ENCODE measurements at places on chromosomes 3 and 15. TPM values are rescaled to one million over a fixed set of nuclear protein-coding genes. Genes with fewer than 3 reads are reported as not detected.

UBA7 gene
- total RNA-seq: 436 TPM

MAGEL2 gene
- not detected for total RNA-seq

GRCh38 chr15:69755551-69756310 is 303.1 kb downstream of the RPLP1 start:
- peak overlapping the region; percentile 73 for H3K27ac ChIP-seq
- peak; percentile 84 for DNase-seq
- H3K27me3 ChIP-seq: no peaks in the 10 kb centered on the region
- no peak overlapping the region for H3K4me3 ChIP-seq
- peaks cover 69% of the 10 kb centered on the region for H3K4me1 ChIP-seq

GRCh38 chr15:66879531-66880368 is 177.7 kb downstream of the SMAD6 start:
- no peaks in the 10 kb centered on the region for H3K36me3 ChIP-seq
- no peak for DNase-seq
- no peak overlapping the region for H3K4me3 ChIP-seq
- no peak overlapping the region for H3K27ac ChIP-seq
- no peaks in the 10 kb centered on the region for H3K27me3 ChIP-seq

GRCh38 chr3:124119056-124119716 is 127.3 kb upstream of the ROPN1 start:
- no peaks in the 10 kb centered on the region for H3K27me3 ChIP-seq
- H3K4me1 ChIP-seq: no peaks in the 10 kb centered on the region
- no peak overlapping the region for H3K27ac ChIP-seq
- no peaks in the 10 kb centered on the region for H3K36me3 ChIP-seq

DNA sequence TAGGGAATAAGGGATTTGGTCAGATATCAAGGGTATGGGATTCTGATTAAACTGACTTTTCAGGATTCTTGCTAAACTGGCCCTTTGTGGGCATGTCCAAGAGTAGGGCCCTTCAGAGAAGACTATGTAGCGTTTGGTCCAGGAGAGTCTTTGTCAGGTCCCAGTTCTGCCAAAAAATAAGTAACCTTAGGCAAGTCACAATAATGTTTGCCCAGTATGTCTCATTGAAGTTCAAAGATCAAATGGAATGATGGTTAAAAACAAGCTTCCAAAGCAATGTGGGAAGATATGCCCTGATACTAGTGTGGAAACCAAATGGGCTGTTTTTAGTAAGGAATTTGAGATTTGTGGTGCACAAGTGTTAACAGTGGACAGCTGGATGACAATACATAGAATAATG is 454.4 kb downstream of the WDR72 start:
- no peaks in the 10 kb centered on the region for H3K4me1 ChIP-seq
- H3K27me3 ChIP-seq: no peaks in the 10 kb centered on the region
- no peaks in the 10 kb centered on the region for H3K36me3 ChIP-seq
- no peak overlapping the region for H3K4me3 ChIP-seq
- H3K27ac ChIP-seq: no peak overlapping the region

DNA sequence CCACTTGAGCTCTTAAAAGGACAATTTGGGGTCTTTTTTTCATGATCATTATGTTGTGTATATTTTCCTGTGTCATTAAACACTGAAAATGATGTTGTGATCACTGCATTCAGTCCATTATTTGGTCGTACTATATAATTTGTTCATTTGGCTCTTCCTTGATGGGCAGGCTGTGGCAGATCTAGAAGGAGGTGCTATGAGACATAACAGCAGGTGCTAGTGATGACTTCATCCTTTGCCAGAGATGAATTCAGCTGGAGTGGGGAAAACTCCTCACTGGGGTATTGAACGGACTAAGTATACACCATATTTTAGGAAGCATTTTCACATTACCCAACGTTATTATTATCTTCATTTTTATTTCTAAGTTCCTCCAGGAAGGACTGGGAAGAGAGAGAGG is 12.0 kb downstream of the CMTM7 start:
- H3K4me3 ChIP-seq: no peak overlapping the region
- H3K27me3 ChIP-seq: no peaks in the 10 kb centered on the region
- peaks cover 64% of the 10 kb centered on the region for H3K4me1 ChIP-seq
- no peak for DNase-seq

GRCh38 chr15:70039917-70040316 is 57.8 kb downstream of the TLE3 start:
- no peak overlapping the region for H3K27ac ChIP-seq
- no peaks in the 10 kb centered on the region for H3K27me3 ChIP-seq
- peaks cover 33% of the 10 kb centered on the region for H3K4me1 ChIP-seq
- H3K4me3 ChIP-seq: no peak overlapping the region

DNA sequence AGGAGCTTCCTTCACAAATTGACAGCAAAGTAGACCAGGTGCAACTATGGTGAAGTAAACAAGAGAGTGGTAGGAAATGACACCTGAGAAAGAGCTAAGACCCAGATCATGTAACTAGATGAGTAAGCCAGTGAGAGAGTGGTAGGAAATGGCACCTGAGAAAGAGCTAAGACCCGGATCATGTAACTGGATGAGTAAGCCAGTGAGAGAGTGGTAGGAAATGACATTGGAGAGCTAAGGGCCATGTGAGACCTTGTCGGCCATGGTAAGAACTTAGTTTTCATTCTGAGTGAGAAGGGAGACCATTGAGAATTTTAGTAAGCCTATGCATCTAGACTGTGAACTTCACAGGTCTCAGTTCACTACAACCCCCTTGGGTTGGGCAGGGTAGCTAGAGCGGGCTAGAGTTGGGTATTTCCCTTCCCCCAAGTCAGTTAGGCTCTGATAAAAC is 5.4 kb upstream of the SENP7 start:
- no peaks in the 10 kb centered on the region for H3K27me3 ChIP-seq
- peak; percentile 19 for DNase-seq
- H3K4me1 ChIP-seq: peaks cover 6% of the 10 kb centered on the region
- no peaks in the 10 kb centered on the region for H3K36me3 ChIP-seq
- no peak overlapping the region for H3K27ac ChIP-seq
- no peak overlapping the region for H3K4me3 ChIP-seq

DNA sequence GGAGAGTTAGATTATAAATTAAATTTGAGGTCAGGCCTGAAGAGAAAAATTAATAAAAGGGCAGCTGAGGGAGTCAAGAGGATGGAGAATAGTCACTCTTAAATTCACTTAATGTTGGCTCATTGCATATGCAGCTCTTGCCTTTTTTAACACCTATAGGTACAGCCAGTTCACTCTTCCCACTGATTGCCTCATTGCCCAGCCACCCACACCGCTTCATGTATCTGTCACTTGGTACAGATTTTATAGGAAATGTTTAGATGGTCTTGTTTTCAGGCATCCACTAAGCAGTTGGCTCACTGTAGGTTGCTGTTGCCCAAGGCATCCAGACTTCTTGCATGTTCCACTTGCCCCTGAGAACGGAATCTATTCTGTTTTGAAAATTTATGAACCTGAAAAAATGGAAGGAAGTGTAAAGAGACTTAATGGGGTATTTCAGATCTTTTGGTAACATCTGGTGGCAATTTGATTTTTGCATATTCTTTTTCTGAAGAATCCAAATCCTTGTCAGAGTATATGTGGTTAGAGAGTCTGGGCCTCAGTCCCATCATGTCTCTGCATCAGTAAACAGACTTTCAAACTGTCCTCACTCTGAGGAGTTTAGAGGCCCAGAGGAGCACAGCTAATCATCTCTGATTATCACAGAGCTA is 151.9 kb downstream of the RBPMS2 start:
- DNase-seq: no peak
- peak overlapping the region; percentile 79 for H3K27ac ChIP-seq
- peaks cover 45% of the 10 kb centered on the region for H3K4me1 ChIP-seq
- H3K4me3 ChIP-seq: no peak overlapping the region
- no peaks in the 10 kb centered on the region for H3K27me3 ChIP-seq

DNA sequence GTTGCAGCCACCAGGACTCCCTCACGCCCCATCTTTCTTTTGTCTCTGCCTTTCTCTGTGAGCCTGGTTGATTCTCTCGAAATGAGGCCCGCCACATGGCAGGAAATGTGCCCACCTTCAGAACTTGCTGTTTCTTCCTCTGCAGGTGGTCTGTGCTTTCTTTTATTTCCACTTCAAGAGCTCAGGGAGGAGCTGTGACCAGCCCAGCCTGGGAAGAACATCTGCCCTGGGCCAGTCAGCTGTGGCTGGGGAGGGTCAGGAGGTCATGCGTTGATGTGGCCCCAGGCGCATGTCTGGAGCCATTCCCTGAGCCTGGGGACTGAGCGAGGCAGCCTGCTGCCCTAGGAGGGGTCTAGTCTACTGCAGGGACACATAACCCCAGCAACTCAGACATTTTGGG is 8.0 kb downstream of the FBLN2 start:
- H3K4me1 ChIP-seq: peaks cover 15% of the 10 kb centered on the region
- no peak overlapping the region for H3K27ac ChIP-seq
- H3K36me3 ChIP-seq: no peaks in the 10 kb centered on the region
- DNase-seq: no peak
- no peak overlapping the region for H3K4me3 ChIP-seq

DNA sequence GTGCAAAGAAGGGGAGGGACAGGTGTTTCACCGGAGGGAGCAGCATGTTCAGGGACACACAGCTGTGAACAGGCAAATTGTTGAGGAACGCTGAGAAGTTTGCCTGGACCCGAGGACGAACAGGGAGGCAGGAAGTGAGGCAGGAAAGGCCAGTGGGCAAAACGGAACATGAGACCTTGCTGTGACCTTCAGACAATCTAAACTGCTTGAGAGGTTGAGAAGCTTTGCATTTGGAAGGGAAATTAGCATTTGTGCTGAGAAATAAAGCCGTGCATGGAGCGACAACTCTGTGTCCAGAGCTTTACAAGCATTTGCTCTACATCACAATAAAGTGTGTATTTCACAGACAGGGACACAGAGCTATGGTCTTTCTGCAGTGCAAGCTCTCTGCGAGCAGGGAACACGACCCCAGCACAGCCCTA is 47.9 kb downstream of the CDC25A start:
- no peak for DNase-seq
- no peaks in the 10 kb centered on the region for H3K36me3 ChIP-seq
- H3K27ac ChIP-seq: no peak overlapping the region
- no peak overlapping the region for H3K4me3 ChIP-seq

UBE2Q2 gene
- 33.6 TPM for total RNA-seq

GRCh38 chr3:18507333-18507732 is 82.2 kb upstream of the SATB1 start:
- H3K4me1 ChIP-seq: peaks cover 32% of the 10 kb centered on the region
- DNase-seq: peak; percentile 61
- H3K27ac ChIP-seq: no peak overlapping the region
- no peak overlapping the region for H3K4me3 ChIP-seq
- no peaks in the 10 kb centered on the region for H3K27me3 ChIP-seq

DNA sequence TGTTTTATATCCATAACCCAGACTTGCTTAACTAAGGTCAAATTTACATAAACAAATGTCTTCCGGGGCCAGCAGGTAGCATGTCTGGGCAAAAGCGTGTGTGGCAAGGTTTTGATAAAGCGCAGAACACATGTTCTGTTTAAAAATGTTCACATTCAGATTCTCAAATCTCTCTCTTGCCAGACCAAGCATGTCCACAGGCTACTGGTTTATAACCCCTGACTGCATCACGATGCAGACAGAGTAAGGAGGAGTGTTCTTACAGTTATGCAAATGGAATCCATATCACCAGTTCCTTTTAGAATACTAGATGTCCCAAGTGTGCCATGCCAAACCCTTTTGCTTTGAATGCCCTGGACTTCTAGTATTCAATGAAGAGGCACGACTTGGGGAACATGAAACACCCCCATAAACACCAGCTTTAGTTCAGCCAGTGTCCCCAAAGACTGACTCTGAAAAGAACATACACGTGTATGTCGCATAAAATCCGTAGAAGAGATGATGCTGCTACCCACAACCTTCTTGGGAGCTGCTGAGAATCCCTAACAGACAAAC is 412.0 kb downstream of the CNTN4 start:
- no peak overlapping the region for H3K4me3 ChIP-seq
- no peak for DNase-seq
- no peaks in the 10 kb centered on the region for H3K36me3 ChIP-seq
- no peaks in the 10 kb centered on the region for H3K27me3 ChIP-seq
- H3K27ac ChIP-seq: no peak overlapping the region
- H3K4me1 ChIP-seq: no peaks in the 10 kb centered on the region

DNA sequence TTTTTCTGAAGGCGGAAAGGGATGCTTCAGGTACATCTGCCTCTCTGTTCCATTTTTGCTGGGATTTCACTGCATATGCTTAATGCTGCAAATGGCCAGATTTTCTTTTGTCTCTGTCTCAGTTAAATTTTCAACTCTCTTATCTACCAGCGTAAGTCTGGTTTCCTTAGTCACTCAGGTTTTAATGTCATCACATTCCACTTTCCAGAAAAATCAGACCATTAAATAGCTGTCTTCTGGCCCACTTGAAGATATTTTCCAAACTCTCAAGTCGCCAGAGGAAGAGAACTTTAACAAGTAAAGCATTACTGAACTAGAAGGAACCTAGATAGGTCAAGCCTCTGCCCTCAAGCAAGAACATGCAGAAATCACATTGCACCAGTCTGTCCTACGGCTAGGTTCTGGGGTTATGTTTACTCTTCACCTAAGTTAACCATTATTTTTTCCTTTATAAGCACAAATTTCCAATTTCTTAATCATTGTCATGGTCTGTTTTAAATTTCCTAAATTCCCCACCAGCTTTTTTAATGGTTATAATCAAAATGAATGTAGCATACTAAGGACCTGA is 26.5 kb downstream of the AVEN start:
- H3K27me3 ChIP-seq: no peaks in the 10 kb centered on the region
- H3K36me3 ChIP-seq: no peaks in the 10 kb centered on the region
- no peak overlapping the region for H3K27ac ChIP-seq

RLBP1 gene
- total RNA-seq: not detected

DNA sequence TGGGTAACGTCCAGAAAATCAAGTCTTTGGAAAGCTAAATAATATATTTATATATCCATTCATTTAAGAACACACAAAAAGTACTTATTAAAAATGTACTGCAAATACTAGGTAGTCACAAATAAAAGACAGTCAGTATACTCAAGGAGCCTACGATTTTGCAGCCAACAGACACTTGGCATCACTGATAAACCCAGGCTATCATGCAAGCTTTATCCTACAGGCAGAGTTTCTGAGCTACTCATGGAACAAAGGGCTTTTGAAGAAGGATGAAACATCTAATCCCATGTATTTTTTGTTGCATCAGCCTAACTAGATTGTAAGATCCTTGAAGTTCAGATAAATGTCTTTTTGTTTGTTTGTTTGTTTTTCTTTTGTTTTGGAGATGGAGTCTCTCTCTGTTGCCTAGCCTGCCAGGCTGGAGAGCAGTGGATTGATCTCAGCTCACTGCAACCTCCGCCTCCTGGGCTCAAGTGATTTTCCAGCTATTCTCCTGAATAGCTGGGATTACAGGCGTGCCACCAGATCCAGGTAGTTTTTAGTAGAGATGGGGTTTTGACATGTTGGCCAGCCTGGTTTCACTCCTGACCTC is 319.4 kb upstream of the MDFIC2 start:
- H3K36me3 ChIP-seq: no peaks in the 10 kb centered on the region
- H3K27ac ChIP-seq: no peak overlapping the region
- DNase-seq: no peak
- H3K27me3 ChIP-seq: no peaks in the 10 kb centered on the region
